ENCODE measurements at places on chromosomes 7 and 10.
A peak's percentile ranks its signal among the peaks of the same experiment; 100 is the strongest.

GRCh38 chr10:31962826-31963588, 34.4 kb upstream of the ARHGAP12 start:
- DNase-seq, result no peak

GRCh38 chr7:113799896-113800295, 118.9 kb downstream of the PPP1R3A start:
- DNase-seq, result no peak

GRCh38 chr10:128209862-128210214, 83.6 kb upstream of the MKI67 start:
- no peak for DNase-seq

- DNase-seq, result no peak
Measured at GRCh38 chr7:44617225-44617890, 10.9 kb downstream of the OGDH start.

- DNase-seq, result no peak
Measured at GRCh38 chr10:73251683-73252444, 580 bp downstream of the MRPS16 start.

DNA sequence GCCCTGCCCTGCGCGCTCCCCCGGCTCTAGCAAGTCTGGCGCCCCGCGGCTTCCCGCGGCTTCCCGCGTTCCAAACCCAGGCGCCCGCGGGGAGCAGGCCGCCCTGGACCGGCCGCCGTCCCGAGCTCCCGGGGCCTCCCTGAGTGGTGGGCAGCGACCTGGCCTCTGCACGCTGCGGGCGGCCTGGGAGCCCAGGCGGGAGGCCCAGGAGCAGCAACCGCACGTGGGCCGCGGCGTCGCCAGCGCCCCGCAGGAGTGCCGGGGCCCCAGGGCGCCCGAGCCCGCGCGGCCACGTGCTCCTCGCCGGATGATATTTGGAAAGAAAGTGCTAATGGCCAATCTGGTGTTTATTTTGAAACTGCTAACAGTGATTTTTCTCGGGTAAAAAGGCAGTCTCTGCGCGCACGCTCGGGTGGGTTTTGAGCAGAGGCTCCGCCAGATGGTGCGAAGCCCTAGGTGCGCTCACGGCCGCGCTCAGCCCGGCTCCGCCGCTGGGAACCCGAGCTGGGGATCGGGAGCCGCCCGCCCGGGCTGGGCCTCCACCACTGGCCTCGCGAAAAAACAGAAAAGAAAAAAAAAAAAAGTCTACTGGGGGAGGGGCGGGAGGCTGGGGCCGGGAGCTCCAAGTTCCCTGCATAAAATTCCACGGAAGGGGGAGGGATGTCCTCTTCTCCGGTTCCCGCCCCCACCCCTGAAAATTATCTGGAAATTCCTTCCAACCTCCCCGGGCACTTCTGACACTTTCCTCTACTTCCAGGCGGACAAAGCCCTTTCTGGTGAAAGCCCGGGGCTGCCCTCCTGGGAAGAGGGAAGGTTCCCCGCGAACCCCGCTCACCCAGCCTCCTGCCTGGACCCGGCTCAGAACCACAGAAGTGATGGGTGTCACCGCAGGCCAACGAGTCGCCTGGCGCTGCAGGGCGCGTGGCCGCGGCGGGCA, 4.3 kb downstream of the EBF3 start:
- DNase-seq, result no peak

DNA sequence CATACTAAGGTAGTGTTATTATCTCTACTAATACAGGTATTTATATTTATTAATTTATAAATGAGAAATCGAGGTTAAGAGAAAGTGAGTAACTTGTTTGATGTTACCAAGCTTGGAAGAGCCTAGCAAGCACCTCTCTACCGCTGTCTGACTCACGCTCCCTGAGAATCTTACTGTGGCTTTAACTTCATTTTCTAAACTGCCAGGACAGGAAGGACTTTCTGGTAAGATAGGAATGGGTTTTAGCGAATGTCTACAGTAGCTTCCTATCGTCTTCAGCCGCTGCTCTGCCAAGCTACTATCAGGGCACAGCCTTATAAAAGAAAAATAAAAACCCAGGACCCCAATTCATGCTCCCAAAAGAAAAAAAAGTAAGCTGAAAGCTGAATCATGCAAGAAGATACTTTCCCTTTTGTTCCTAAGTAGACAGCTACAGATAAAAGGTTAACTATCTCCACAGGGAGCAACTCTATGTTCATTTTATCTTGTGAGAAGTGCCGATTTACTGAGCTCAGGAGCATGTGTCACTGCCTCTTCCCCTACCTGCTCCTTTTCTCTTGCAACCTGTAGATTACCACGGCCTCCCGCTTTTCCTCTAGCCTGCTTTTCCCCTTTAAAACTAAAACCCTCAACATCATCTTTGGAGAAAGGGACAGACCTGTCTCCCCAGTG, 60.2 kb downstream of the THNSL1 start:
- no peak for DNase-seq

GRCh38 chr10:12504628-12505027, 155.3 kb downstream of the CAMK1D start:
- no peak for DNase-seq

- DNase-seq, result no peak
Measured at GRCh38 chr10:45095286-45095685, 94.6 kb downstream of the ZNF22 start.

DNA sequence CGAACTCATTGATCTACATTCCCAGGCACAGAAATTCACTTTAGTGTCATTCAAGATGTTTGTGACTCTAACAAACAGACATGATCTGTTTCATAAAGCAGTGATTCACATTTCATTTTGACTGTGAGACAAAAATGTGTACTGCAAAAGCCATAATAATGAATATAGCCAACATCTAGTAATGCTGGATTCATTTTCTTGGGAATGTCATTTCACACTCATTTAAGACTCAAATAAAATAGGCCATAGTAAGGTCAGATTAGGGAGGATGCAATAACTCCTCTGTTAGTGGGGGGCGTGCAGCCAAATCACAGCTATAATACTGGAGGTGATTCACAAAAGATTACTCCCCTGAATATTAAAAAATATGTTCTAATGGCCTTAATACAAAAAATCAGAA, 566.6 kb upstream of the ZWINT start:
- no peak for DNase-seq

DNA sequence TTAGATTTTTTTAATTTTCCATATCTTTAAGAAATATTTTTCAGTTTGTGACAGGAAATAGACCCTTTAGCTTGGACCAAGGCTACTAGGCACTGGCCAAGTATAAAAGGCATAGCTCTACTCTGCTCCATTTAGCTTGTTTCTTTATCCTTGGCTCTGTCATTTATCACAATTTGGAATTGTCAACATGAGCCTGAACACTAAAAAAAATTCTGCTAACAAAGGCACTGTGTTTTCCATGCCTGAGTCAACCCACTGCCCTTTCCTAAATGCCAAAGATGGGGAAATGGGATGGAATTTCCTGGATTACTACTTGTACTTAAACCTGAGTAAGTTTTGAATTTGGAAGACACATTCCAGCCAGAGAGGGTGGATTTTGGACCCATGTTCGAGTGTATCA, 128.4 kb downstream of the NSUN6 start:
- DNase-seq, result no peak

GRCh38 chr7:39950473-39951225, 593 bp downstream of the CDK13 start:
- DNase-seq, result peak; percentile 24

DNA sequence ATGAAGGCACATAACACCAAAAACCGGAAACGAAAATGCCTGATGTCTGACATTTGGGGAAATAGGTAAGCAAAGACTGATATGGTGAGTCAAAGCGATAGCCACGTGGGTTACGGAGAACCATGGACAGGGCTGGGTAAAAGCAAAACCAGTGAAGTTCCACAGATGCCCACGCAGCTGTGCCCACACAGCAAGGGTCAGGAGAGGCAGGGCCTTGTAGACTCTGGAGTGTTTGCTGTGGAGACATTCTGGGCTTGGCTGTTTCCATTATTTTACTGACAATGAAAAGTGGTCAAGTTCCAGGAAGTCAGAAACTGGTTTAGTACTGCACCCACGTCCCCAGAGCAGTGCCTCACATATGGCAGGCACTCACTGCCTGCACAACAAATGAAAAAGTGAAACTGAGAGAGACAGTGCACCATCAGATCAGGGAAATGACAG, 148.7 kb downstream of the ZMYND11 start:
- DNase-seq, result no peak

DNA sequence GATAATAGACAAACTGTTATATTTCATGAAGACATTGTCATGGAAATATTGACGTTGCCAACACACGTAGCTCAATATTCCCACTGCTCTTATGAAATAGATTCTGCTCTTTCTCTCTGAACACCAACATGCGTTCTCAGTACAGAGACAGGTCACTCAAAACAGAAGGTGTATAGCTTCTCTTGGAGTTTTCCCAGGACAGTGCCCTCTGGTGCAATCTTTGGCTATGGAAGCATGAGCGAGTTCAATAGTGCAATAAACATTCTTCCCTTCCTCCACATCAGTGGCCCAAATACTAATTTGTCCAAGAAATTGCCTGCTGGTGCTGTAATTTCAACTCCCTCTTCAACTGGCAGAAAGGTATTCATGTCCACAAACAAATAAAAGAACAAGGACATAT, 145.3 kb downstream of the MAGI2 start:
- no peak for DNase-seq
